G401 (cell line): ENCODE measurements at places on chromosomes 1 and 21. TPM values are rescaled to one million over a fixed set of nuclear protein-coding genes. Genes with fewer than 3 reads are reported as not detected.

Gene DNAJC6
- total RNA-seq: 1.4 and 2.5 TPM in 2 replicates

Gene KDF1
- not detected in 2 replicates for total RNA-seq

Gene CCDC27
- total RNA-seq: not detected in 2 replicates

Gene KIAA1614
- total RNA-seq: 0.07 and 0.31 TPM in 2 replicates

Gene TRIM17
- not detected in 2 replicates for total RNA-seq

Gene CACNA1S
- total RNA-seq: 0.06 TPM in 1 of 2 replicates, not detected in the other

Gene IGSF5
- 0.51 TPM in 1 of 2 replicates, not detected in the other for total RNA-seq

DNA sequence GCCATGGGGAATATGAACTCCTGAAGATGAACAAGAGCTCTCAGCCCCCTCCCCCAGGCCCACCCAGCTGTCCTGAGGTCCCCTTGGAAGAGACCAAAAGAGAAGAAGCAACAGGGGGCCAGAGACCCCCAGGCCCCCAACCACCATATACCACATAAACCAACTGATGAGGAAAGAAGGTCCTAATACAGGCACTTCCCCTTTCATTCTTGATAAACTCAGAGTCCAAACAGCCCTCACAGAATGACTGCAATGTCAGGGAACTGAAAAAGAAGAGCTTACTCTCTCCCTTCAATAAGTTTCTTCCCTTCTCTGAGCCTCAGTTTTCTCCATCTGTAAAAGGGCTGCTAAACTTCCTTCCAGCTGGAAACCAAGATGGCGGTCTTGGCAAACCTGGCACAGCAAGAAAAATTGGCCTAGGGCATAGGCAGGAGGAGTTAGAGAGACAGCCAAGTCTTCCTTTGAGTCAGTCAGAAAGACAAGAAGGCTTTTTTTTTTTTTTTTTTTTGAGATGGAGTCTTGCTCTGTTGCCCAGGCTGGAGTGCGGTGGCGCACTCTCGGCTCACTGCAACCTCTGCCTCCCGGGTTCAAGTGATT lies 90.5 kb downstream of the VWA5B1 start:
- DNase-seq: no peak

GRCh38 chr1:167538657-167539056 lies 14.9 kb downstream of the CREG1 start:
- peak; percentile 56 for DNase-seq

GRCh38 chr1:93123201-93123783 lies 44.2 kb downstream of the MTF2 start:
- DNase-seq: no peak

- DNase-seq: no peak
These were observed 38.0 kb downstream of the ADARB1 start for GRCh38 chr21:45112371-45112770.

DNA sequence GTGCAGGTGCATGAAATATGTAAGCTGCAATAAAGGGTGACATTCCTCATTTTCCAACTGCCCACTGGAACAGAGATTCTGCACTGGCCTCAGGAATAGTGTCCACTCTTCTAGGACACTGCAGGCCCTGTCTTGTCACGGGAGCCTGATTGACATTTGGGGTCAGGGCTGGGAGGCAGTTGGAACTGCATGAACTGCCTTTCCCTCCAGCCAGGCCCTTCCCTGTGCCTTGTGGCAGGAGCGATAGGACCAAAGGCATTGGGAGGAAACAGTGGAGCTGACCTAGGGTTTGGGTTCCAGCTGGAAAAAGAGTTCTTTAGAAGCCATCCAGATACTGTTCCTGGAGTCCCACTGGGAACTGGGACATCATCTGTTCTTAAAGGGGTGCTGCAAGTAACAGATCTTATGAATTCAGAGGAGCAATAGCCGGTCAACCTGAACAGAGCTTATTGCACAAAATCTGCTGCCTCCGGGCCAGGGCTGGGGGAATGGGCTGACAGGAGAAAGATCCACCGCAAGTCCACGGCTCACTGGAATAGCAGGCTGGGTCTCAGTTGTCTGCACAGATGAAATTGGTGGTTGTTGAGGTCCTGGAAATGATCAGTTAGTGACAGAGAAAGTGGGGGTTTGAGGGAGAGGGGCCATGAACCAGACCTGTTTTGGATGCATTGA lies 451.7 kb downstream of the CAMTA1 start:
- no peak for DNase-seq

GRCh38 chr1:66332548-66332901 lies 201.4 kb upstream of the SGIP1 start:
- no peak for DNase-seq

DNA sequence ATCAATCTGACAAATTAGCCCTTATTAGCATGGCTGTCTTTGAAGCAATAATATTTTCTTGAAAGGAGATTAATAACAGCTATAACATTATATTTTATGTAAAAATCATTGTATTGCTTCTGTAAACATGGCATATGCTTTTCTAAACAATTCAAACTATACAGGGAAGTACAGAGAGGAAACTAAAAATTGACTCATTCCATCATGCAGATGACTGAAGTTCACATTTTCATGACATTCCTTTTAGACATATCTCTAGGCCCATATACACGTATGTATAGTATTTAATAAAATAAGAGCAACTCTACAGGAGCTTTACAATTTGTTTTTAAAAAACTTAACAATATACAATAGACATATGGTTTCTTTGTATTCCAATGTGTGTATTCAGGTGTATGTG lies 5.6 kb upstream of the DHCR24 start:
- no peak for DNase-seq

DNA sequence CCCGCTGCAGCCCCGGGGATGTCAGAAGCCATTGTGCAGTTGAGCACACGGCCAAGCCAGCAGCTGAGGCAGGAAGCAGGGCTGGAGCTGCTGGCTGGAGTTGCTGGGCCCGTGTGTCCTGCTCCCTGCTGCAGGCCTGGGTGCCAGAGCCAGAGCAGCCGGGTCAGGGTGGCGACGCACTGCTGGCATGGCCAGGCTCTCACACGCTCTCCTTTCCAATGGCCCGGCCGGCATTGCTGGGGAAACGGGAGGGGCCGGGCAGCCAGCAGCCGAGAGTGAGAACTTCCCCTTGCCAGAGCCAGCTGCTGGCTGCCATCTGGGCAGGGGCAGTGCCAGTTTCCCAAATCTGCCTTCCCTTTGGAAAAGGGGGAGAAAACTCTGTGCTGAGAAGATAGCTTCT lies 82.4 kb upstream of the PROX1 start:
- DNase-seq: peak; percentile 5

DNA sequence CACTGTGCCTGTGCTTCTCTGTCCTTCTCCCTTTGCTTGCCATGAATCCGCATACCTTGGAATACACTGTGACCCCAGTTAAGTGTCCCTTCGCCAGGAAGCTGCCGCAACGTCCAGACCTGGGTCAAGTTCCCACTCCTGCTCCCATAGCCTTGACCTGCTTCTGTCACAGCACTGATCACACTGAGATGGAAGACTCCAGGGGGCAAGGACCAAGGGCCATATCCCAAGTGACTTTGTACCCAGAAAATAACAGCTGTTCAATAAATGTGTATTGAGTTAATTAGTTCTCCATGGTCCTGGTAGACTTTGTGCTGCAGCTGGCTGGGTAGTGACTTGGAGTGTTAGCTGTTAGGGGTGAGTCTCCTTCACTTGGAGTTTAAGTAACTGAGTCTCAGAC lies 25.8 kb downstream of the SLC5A9 start:
- no peak for DNase-seq

DNA sequence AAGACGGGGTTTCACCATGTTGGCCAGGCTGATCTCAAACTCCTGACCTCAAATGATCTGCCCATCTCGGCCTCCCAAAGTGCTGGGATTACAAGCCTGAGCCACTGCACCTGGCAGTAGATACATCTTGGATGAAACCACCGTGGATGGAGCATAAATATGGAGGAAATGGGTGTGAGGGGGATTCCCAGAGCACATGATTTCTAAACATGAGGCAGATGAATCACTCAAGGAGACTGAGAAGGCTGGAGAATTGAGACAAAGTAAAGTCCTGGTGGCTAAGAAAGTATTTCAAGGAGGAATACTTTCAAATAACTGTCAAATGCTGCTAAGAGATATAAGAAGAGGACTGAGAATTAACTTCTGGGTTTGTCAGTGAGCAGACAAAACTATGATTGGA lies 5.4 kb upstream of the PGBD5 start:
- DNase-seq: no peak

DNA sequence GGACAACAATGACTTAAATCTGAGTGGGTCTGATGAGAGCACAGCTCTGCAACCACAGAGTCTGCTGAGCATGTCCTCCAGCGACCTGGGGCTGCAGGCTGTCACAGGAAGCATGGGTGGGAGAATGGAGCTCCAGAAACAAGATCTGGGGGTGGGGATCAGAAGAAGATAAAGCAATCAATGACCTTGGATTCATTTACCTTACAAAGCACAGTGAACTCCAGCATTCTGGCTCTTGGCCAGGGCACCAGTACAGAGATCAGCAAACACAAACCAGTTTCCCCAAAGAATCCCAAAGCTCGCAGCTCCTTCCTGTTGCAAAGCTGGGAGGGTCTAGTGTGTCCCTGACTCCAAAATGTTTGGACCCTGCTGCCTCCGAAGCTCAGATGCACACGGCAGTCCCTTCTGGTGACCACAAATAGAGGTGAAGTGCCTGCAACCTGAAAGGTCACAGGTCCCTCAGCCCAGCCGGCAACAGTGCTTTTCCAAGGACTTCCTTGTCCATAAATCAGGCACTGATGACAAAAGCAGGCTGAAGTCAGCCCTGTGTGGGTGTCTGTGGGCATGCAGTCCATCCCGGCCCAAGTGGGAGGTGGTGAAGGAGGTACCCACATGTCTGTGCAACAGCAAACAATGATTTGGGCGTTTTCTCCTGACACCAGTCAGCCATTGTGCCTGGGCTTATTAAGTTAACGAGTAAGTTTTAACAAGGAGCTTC lies 76.1 kb downstream of the SH3BGR start:
- no peak for DNase-seq

DNA sequence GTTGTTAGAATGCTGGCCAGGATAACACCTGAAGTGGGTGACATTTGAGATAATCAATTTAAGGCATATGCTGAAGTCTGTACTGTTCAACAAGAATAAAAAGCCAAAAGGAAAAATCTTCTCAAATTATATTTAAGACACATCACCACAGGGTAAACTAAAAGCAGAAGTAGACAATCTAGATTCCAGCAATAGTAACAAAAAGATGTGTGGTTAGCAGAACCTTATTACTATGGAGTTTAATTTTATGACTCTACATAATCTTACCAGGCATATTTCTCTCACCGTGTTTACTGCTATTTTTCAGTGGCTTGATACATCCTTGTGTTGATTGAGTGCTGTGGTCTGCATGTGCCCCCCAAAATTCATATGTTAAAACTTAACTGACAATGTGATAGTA lies 300.4 kb upstream of the ZP4 start:
- DNase-seq: no peak
